ENCODE measurements at places on chromosomes 12 and 14.

DNA sequence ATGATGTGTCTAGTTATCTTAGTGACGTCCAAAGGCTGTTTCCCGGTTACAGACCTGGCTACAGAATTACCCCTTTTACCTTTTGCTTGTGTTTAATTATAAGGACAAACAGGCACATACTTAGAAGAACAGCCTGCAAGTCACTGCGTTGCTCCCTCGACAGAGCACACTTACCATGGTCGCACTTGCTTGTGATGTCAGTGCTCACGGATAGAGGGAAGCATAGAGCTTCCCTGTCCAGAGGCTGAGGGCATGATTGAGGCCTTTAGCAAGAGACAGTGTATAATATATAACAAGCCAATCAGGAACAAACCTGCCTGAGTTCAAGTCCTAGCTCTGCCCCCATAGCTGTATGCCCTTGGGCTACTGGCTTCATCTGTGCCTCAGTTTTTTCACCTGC, 73.2 kb upstream of the SCN8A start:
- DNase-seq: no peak

- no peak for DNase-seq
These were observed 64.9 kb downstream of the EFCAB11 start for GRCh38 chr14:89889626-89890025.

- DNase-seq: no peak
These were observed 35.8 kb downstream of the NUMB start for GRCh38 chr14:73422515-73422914.

GRCh38 chr14:78690836-78691235, 520.7 kb downstream of the NRXN3 start:
- no peak for DNase-seq

GRCh38 chr12:31868965-31869364, 90.2 kb upstream of the RESF1 start:
- no peak for DNase-seq

DNA sequence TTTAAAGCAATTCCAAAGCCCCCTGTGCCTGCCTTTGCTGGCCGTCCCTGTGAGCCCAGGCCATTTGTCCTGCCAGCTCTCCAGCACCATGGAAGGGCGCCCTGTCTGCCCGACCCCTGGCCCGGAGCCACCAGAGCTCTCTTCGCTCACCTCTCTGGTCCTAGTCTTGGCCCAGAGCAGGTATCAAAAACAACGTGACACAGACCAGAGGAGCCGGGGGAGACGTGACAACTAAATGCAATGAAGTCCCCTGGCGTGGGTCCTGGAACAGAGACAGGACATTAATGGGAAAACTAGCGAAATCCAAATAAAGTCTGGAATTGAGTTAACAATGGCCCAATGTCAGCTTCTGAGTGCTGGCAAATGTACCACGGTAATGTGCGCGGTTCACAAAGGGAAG, 83.2 kb upstream of the DIO3 start:
- DNase-seq: no peak

GRCh38 chr12:128737292-128737966, 86.3 kb downstream of the SLC15A4 start:
- DNase-seq: no peak

DNA sequence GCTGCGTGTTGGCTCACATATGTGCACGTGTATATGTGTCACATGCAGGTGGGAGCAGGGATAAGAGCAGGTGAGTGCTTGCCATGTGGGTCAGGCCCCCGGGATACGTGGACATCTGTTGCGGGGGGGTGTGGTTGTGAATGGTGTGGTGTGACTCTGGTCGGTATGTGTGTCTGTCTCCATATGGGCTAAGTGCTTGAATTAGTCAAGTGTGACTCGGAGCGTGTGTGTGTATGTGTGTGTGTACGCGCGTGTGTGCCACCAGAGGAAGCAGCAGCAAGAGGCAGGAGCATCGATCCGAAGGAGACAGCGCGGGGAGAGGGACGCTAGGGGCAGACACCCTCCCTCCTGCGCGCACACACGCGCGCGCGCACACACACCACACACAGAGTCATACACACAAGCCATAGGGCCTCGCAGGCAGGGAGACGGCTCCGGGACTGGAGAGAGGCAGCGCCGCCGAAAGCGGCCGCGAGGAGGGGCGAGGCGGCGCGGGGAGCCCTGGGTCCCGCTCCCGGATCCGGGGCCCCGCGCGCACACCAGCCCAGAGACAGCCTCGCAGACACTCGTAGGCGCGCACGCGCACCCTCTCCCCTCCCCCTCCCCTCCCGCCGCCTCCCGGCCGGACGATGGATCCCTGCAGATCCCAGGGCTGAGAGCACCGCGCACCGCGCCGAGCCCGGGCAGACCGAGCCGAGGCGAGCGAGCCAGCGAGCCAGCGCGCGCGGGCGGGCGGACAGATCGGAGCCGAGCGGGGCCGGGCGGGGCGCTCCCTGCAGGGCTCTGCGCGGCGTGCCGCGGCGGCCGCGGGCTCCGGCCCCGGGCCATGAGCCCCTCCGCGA, at the start of gene ASIC1:
ASIC1 (plus strand) TSS at position 597 of the 842 bp plus-strand sequence. CDS start 1,171 bp downstream, outside the sequence.
- DNase-seq: peak; percentile 85

GRCh38 chr12:1688086-1688710, 2.7 kb upstream of the ADIPOR2 start:
- no peak for DNase-seq

DNA sequence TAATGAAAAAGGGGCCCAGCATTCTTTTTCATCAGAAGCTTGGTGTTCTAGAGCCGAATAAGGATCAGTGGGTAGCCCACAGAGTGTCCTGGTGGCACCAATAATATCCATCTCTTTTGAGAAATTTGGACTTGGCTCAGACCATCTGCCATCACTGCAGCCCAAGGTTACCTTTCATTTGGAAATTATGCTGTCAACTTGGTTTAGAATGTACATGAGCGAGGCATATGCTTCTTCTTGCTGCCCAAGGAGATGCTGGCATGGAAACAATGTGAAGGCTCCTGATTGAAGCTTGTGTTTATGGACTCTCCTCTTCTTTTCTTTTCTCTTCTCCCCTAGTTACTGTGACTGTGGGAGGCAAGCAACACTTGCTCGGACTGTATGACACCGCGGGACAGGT, 50.0 kb downstream of the GPHB5 start:
- no peak for DNase-seq

GRCh38 chr12:105819549-105819948, 319.2 kb downstream of the NUAK1 start:
- DNase-seq: no peak

- DNase-seq: peak; percentile 84
These were observed 26.8 kb downstream of the APOBEC1 start for GRCh38 chr12:7638760-7639555.

DNA sequence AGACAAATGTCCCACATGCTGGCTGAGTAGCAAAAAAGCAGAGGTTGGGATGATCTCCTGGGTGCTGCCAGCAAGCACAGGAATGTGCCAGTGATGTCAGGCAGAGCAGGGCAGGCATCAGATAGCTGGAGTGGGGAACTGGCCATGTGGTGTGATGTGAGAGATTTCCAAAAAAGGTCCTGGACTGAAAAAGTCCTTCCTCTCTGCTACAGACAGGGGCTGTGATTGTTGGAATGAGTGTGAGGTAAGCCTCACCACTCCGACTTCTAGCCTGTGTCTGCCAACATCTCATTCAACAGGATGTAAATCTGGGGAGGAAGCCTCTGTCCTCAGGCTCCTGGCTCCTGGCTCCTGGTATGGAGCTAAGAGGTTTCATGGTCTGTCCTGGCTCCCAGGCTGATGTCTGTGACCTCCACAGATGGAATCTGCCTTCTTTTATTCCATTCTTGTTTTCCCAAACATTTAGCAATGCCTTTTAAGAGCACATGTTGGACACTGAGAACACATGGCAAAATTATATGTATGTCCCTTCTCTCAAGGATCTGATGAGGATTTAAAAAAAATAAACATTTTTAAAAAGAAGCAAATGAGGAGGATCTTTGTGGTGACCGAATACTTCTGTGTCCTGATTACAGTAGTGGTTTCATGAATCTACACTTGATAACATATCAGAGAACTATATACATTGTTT, 50.1 kb upstream of the STK38L start:
- peak; percentile 44 for DNase-seq

DNA sequence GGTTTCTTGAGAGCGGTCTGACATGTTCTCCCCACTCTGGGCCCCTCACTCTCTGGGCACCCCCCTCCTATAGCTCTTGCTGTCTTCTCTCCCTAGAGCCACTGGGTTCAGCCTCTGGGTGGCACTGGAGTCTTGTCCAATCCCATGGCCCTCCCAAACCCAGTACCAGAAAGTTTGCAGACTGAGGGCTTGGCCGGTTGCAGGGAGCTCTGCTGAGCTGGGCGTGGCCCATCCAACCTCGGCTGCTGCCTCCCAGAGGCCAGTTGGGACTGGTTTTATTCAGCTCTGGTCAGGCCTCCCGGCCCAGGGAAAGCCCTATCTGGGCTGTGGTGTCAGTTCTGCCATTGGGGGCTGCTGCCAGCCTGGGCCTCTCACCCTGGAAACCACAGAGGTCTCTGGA, 37.9 kb downstream of the ISCA2 start:
- DNase-seq: no peak

DNA sequence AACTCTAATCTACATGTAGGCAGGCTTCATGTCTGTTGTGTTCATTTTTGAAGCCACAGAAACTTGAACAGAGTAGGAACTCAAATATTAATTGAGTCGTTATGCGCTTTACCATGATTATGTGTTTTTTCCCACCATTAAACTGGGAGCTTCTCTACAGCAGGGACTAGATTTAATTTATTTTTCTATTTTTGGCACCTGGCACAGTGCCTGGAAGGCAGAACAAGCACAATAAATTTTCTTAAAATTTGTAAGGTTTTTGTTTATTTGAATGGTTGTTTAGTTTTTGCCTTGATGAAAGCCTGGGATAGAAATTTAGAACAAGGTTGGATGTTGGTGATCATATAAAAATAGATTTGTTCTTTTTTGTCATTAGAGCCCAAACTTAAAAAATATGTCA, 221.7 kb upstream of the PLEKHG7 start:
- DNase-seq: no peak

DNA sequence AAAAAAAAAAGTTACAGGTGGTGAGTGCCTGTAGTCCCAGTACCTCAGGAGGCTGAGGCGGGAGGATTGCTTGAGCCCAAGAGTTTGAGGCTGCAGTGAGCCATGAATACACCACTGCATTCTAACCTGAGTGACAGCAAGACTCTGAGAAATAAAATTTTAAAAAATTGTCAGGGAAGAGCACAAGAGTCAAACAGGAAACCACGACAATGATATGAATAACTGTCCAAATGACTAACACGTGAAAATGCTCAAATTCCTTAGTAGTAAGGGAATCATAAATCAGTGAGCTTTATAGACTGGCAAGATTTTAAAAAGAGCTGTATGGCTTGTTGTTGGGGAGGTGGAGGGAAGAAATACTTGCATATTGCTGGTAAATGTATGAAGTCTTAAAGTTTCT, 12.9 kb upstream of the ASPG start:
- DNase-seq: no peak

- no peak for DNase-seq
These were observed 125.9 kb downstream of the CCER1 start for GRCh38 chr12:90829044-90829443.

DNA sequence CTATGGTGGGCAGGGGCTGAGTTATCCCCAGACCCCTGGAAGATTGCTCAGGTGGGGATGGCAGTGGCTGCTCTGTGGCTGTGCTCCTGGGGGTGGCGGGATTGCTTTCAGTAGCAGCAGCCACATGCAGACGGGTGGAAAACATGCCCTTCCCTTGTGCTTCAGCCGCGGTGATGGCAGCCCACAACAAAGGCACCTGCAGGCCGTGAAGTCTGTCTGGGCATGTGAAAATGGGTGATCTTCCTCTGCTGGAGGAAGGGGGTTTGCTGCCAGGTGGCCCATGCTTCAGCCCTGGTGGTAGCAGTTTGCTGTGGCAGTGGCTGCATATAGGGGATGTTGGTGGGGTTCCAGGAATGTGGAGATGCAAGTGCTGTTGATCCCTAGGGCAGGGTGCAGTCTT, 326.2 kb upstream of the RGS6 start:
- DNase-seq: no peak

GRCh38 chr14:92692822-92693226, 55.6 kb downstream of the LGMN start:
- DNase-seq: peak; percentile 82

DNA sequence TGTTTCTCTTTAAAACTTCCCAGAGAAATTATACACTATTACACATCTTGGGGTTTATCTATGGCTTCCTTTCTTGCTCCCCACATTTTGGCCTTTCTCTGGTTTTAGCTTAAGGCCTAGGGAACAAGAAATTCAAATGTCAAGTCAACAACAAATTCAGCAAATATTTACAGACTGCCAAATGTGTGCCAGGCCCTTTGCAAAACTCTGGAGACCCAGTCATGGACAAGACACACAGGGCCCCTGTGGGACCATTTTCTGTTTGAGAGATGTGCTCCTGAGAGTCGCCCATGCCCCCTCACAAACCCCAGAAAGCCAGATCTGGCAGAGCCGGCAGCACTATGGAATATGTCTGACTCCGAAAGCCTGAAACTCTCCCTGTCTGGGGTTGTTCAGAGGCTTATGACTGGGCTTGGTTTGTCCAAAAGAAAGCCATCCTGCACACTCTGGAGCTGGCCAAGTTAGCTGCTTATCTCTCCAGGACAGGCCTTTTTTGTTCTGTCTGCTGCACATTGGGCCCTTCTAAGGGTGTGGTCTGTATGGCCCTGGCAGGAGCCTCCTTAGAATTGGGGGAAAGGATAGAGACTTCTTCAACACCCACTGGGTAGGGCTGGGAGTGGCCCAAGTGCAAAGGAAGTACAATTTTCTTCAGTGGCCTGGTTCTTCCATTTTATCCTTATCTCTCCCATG, 1.1 kb upstream of the KRT3 start:
- DNase-seq: no peak

- DNase-seq: no peak
These were observed 298.7 kb downstream of the RPL10L start for GRCh38 chr14:46352844-46353243.

DNA sequence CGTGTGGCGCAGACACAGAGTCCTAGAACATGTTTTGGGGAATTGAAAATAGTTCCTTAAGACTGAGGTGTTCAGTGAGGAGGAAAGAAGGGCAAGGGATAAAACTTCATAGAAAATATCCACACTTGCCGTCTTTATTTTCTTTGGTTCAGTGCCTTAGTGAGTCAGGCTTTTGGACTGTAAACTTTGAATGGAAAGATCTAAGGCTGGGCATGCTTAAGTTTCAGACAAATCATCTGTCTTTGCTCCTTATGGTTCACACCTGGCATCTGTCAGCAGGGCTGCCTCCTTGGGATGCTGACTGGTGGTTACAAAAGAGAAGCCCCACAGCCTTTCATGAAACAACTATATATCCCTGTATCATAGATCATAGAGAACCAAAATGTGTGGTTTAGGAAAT, 136.3 kb upstream of the PRICKLE1 start:
- no peak for DNase-seq

DNA sequence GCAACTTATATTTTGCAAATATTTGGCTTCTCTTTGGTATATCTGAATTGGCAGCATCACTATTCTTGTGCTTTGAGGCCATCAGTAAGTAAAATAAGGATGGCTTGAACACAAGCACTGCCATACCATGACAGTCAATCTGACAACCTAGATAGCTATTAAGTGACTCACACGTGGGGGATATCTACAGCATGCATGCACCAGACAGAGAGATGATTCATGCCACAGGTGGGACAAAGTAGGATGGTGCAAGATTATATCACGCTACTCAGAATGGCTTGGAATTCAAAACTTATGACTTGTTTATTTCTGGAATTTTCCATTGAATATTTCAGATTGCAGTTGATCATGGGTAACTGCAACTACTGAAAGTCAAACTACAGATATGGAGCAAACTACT, 675.6 kb upstream of the MDGA2 start:
- no peak for DNase-seq
